ENCODE measurements at places on chromosomes 1 and 21.

DNA sequence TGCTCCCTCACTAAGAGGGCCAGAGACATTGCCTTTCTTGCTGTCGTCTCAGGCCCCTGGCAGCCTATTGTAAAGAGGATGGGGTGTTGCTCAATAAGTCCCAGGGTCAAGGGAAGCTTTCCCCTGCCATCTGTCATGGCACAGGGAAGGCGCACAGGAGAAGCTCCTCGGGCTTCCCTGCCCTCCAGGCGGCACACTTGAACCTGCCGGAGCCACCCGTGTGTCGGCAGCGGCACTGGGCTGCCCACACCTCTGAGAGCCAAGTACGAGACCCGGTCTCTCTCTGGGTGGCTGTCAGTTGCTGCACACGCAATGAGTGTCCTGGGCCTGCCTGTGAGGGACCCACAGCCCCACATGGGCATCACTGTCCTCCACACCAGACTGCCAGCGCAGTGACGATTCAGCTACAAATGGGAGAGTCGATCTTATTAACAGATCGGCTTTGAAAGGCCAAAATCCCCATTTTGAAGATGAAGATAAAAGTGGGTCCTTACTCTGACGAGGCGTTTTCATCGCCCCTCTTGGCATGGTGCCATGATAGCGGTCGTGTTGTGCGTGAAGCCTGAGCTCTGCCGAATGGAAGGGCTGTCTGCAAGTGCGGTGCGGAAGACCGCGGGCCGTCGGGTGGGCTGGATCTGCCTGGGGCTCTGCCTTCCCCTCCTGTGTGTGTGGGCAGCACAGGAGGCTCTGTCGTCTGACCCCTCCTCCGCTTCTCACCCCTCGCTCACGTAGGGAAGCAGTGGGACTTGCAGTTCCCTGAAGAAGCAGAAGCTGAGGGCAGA lies 29.2 kb upstream of the PDXK start:
- DNase-seq: no peak

- no peak for DNase-seq
Measured at GRCh38 chr1:223214261-223214807, 71.3 kb upstream of the TLR5 start.

DNA sequence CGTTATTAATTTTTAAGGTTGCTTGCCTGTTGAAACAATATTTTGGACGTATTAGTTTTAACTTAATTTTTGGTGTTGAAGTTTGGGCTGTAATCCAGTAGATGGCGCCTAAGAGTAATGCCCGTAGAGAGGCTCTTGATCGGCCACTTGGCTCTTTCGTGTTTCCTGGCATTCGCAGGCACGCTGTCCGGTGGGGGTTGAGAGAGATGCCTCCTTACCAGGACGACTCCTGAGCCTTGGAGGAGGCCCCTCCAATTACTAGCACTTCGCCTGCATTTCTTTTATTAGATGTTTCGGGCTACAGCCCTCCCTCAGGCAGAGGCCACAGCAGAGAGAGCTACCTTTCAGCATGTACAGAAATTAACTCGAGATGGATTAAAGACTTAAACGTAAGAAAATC lies 12.0 kb downstream of the OR2M4 start:
- DNase-seq: no peak

DNA sequence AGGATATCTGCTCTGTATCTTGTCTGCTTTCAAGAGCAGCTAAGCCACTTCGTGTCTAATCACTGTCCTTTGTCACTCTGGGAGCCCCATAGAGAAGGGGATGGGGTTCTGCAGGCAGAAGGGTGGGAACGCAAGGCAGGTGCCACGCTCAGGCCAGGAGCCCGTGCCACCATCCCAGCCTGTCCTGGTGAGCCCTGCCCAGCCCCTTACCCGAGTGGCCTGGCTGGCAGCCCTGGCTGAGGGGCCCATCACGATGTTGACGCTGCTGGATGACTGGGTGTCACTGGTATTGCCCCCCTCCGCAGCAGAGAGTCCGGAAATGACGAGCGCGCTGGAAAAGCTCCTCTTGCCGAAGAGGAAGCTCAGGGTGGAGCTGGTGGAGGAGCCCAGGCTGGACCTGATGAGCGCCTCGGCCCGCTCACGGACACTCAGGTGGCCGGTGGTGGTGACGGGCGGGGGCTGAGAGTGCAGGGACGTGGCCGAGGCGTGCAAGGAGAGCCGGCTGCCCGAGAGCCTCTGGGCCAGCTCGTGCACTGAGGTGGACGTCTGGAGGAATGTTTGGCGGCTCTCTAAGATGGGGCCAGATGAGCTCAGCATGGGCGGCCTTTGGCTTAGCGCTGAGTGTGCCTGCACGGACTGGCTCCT lies 35.6 kb downstream of the NTPCR start:
- DNase-seq: no peak

DNA sequence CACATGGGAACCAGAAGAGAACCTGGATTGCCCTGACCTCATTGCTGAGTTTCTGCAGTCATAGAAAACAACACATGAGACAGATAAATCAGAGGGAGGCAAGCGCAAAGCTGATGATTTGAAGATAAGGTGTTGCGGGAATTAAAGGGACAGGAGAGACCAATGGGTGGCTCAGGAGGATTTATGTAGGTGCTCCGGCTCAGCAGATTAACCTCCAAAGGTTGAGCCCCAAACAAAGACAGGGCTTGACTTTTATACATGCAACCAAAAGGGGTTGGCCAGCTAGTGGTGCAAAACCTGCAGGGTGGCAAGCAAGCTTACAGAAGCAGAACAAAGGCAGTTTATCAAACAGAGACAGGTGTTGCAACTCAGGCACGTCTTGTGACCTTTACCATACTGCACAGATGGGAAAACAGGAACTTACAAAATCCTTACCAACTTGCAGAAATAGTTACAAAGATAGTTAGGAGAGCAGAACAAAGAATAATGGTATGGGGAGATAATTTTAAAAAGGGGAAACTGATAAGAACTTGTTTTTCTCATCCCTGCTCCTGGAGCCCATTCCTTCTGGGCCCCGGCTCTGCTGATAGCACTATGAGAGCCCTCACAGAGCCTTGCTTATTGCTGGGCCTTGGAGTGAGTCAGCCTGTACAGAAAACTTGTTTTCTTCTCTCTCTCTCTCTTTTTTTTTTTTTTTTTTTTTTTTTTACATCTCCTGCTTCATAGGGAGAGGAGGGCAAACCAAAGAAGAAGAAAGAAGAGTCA lies 93.6 kb downstream of the SNRPE start:
- DNase-seq: no peak

DNA sequence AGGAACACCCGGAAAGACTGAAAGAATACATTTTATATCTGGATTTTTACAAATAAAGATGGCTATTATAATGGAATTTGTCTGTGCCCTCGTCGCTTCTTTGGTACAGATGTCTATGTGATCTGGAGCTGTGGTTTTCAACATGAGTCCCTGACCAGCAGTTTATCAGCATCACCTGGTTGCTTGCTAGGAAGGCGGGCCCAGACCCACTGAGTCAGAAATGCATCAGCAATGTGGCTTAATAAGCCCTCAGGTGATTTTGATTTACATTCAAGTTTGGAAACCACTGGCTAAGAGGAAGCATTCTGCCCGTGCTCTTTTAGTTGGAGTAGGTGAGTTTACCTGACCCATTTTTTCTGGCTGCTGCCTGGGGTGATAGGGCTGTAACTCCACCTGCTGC lies 31.7 kb downstream of the ATP1A1 start:
- DNase-seq: no peak

GRCh38 chr1:41656068-41656467 lies 171.6 kb upstream of the EDN2 start:
- DNase-seq: no peak

GRCh38 chr1:154442006-154442740 lies 37.0 kb downstream of the IL6R start:
- DNase-seq: no peak

GRCh38 chr1:152165286-152166077 lies 6.5 kb upstream of the RPTN start:
- DNase-seq: no peak

DNA sequence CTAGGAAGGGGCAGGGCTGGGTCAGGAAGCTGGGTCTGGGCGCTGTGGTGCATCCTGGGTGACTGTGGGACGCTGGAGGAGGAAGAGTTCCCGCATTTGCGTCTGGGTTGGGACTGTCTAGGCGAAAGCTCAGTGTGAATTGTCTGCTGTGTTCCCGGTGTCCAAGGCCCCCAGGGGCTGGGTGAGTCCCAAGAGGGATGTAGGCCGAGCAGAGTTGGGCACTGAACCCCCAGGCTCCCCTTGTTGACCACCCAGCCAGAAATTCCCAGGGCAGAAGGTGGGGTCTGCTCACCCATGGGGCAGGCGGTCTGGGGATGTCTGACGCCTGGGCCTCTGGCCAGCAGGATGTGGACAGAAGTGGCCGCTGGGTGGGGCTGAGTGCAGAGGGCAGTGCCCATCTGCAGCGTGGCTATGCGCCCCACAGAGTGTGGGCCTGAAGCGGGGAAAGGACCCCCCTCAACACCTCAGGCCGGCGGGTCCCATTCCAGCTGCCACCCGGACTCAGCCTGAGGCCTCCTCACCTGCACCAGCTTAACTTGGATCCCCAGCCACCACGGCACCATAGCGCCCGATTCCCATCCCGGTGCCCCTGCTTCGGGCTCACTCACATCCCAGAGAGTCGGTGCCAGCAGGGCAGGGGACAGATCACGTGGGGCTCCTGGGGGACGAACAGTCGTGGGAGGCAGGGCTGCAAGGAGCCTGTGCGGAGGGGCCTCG lies 37.0 kb upstream of the POFUT2 start:
- no peak for DNase-seq

GRCh38 chr1:179883745-179884138 lies 1.7 kb downstream of the TOR1AIP1 start:
- no peak for DNase-seq

GRCh38 chr1:168867941-168868634 lies 139.1 kb upstream of the DPT start:
- DNase-seq: no peak

DNA sequence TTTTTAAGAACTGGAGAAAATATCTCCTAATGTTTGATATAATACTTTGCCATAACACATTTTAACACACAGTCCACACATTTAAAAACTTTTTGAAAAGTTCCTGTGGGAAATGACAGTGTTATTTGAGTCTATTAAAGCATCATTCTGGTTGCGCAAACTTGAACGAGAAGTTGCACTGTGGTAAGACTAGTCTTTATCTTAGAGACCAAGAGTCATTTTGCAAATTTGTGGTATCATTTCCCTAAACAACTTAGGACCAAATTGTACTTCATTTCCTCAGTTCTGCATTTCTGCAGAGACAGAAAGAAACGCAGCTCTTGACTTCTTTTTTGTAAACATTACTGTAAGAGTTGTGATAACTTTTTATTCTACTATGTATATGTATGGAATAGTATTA lies at the start of gene RGS18:
TSS of gene RGS18 (plus strand) at position 282 of the 400 bp plus-strand sequence. CDS start 176 bp downstream, outside the sequence.
- no peak for DNase-seq

DNA sequence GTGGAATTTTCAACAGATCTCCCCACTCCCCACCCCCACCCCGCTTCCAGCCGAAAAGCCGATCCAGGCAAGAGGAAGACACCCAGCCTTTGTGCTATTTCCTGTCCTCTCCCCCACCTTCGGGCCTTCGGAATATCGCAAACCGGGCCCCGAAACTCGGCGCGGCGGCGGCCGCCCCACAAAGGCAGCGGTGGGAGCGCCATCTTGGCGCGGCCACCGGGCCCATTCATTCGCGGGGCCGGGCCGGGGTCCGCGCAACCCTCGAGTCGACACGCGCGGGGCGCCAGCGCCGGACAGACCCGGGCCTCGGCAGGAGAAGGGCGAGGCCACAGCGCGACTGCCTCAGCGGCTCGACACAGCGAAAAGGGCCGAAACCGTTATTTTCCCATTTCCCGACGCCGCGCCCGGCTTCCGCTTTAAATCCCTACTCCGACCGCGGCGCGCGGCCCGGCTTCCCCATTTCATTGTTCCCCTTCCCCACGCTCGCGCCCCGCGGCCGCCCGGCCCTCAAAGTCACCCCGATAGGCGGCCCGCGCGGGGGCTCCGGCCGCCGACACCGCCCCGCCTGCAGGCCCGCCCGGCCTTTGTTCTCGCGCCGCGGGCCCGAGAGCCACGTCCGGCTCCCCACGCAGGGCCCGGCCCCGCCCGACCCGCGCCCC lies 911 bp downstream of the GNB1 start:
- no peak for DNase-seq

DNA sequence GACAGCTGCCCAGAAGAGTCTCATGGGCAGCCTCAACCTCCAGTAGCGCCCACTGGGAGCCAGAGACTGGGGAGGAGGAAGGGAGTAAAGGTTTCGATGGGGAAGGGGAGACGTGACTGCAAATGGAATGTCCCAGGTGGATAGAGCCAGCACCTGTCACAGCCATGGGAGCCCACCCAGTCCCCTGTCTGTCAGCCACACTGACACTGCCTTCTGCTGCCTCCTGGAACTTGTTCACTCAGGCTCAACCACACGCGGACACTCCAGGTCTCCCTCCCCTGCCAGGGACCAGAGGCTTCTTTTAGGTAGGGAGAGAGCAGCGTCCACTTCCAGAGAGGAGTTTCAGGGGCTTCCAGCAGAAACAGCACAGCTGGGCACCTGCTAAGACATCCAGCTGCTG lies 346.3 kb downstream of the NPHP4 start:
- no peak for DNase-seq

DNA sequence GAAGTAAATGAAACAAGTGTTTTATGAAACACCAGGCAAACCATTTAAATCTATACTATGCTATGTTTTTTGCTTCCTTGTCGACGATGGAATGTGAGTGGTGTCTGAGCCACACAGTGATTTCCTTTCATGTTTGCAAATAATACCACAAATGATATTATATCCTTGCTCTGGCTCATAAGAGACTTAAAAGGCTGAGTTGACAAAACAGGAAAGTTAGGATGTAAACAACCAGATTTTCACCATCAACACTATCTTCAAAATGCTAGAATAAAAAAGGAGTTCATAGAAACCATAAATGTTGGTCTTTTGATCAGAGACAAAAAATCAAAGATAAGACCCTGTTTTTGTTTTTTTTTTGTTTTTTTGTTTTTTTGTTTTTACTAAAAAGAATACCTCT lies 17.8 kb upstream of the MAGI3 start:
- no peak for DNase-seq

DNA sequence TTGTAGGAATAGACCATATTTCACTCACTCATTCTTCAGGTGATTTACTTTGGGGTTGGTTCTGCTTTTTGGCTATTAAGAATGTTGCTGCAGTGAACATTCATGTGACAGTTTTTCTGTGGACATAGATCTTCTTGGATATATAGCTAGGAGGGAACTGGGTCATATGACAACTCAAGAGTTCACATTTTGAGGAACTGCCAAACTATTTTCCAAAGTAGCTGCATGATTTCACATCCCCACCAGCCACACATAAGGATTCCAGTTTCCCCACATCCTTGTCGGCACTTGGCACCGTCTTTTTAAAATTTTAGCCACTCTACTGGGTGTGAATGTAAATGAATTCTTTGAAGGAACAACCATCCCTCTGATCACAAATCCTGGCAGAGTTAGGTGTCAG lies 126.0 kb downstream of the PRDM2 start:
- DNase-seq: no peak

- DNase-seq: no peak
Measured at GRCh38 chr1:47875831-47876586, 121.2 kb downstream of the TRABD2B start.

GRCh38 chr1:204203206-204203767 lies 7.0 kb upstream of the KISS1 start:
- DNase-seq: no peak

GRCh38 chr1:234397732-234398131 lies 24.5 kb downstream of the COA6 start:
- DNase-seq: no peak
